ENCODE measurements at places on chromosomes 16 and 17. TPM values are rescaled to one million over a fixed set of nuclear protein-coding genes. Genes with fewer than 3 reads are reported as not detected.

Gene CLEC18A
- 1.3 TPM for total RNA-seq

Gene NLE1
- 26.2 TPM for total RNA-seq

- peaks cover 1% of the 10 kb centered on the region for H3K36me3 ChIP-seq
- H3K4me3 ChIP-seq = no peak overlapping the region
Observed at GRCh38 chr17:233473-233941, 52.1 kb upstream of the DOC2B start.

Gene ZFPM1
- 25.9 TPM for total RNA-seq

DNA sequence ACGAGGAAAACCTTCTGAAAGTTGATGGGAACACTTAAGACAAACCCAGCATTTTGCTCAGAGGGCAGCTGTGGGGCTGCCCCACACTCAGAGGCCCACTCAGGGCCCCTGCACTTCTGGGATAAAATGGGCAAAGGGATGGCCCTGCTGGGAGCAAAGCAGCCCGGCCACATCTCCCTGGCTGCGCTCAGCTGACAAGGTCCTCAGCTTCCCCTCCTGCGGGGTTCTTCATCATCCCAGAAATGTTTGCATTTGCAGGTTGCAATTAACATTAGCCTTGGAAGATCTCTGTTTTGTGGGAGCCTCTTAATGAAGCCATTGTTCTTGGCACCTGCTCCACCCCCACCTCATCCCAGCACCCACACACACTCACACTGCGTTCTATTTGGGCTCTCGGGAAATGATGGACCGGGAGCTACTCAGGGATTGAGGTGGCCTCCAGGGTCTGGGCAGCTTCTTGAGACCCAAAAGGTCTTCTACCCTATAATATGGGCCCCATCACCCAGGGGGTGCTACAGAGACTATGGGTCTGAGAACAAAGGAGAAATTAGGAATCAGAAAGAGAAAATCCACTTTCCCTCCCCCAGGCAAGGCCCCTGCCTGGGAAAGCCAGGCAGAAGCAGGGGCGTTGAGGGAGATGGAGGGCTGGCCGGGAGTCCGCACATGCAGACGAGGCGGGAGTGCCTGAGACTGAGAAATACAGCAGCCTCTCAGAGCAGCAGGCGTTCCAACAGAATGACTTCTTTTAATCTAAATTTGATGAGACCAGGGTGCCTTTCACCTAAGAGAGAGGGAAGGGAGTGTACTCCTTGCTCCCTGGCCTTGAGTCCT lies 53.7 kb upstream of the RPL38 start:
- H3K36me3 ChIP-seq = no peaks in the 10 kb centered on the region
- no peak overlapping the region for H3K4me3 ChIP-seq
- H3K4me1 ChIP-seq = no peaks in the 10 kb centered on the region
- H3K27ac ChIP-seq = no peak overlapping the region
- DNase-seq = no peak

- H3K4me1 ChIP-seq = no peaks in the 10 kb centered on the region
- peak; percentile 19 for DNase-seq
- no peak overlapping the region for H3K4me3 ChIP-seq
- no peaks in the 10 kb centered on the region for H3K27me3 ChIP-seq
- no peaks in the 10 kb centered on the region for H3K36me3 ChIP-seq
Observed at GRCh38 chr17:290121-290521, 62.5 kb downstream of the RPH3AL start.

DNA sequence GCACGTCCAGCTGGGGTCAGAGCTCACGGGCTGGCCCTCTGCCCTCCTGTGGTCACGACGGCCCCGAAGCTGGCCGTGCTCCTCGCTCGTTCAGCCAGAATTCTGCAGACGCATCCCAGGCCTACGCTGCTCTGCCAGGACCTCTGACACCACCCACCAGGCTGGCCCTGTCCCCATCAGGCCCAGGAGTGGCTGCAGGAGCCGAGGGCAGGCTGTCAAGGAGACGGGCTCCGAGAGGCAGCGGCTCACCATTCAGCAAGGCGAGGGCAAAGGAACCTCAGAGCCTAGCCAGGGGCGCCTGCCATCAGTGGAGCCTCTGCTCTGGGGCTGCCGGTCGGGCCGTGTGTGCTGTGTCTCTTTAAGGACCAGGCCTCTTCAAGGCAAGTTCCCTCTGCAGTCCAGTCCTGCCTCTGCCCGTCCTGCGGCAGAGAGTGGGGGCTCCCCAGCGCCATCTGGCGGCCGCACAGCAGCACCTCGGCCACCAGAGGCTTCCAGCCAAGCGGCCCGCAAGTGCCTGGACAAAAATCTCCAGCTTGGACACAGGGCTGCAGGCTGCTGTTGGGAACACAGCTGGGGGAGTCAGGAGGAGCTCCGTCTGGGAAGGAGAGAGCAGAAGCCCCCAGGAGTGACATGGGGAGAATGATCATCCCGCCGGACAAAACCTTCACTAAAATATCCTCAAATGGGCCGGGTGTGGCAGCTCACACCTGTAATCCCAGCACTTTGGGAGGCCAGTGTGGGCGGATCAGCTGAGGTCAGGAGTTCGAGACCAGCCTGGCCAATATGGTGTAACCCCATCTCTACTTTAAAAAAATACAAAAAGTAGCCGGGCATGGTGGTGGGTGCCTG lies 7.4 kb upstream of the ABR start:
- no peak overlapping the region for H3K27ac ChIP-seq
- H3K36me3 ChIP-seq = no peaks in the 10 kb centered on the region
- DNase-seq = peak; percentile 84

Gene CCL18
- not detected for total RNA-seq

GRCh38 chr16:49843758-49844157 lies 12.2 kb downstream of the ZNF423 start:
- H3K27ac ChIP-seq = no peak overlapping the region
- H3K4me3 ChIP-seq = no peak overlapping the region
- DNase-seq = no peak
- no peaks in the 10 kb centered on the region for H3K4me1 ChIP-seq

- no peaks in the 10 kb centered on the region for H3K4me1 ChIP-seq
- H3K4me3 ChIP-seq = no peak overlapping the region
- no peaks in the 10 kb centered on the region for H3K27me3 ChIP-seq
- DNase-seq = peak; percentile 11
- H3K27ac ChIP-seq = no peak overlapping the region
- no peaks in the 10 kb centered on the region for H3K36me3 ChIP-seq
Observed at GRCh38 chr16:59210955-59211541, 476.9 kb upstream of the GOT2 start.

DNA sequence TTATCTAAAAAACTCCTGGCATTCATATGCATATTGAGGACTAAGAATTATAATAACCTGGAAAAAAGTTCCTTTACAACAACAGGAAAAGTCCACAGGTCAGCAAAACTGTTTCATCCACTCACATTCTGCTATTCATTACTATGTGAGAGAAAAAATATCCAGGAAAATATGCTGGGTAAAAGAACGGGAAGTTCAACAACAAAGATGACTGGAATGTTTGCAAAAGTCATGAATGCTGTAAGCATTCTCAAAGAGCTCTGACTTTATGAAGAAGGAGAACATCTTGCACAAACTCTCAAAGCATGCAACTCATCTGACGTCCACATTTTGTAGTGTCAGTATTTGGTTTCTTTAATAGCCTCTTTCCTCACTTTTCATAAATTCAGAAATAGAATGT lies 56.9 kb upstream of the ALDH3A1 start:
- H3K27ac ChIP-seq = no peak overlapping the region
- DNase-seq = no peak
- H3K36me3 ChIP-seq = no peaks in the 10 kb centered on the region
- no peaks in the 10 kb centered on the region for H3K27me3 ChIP-seq

DNA sequence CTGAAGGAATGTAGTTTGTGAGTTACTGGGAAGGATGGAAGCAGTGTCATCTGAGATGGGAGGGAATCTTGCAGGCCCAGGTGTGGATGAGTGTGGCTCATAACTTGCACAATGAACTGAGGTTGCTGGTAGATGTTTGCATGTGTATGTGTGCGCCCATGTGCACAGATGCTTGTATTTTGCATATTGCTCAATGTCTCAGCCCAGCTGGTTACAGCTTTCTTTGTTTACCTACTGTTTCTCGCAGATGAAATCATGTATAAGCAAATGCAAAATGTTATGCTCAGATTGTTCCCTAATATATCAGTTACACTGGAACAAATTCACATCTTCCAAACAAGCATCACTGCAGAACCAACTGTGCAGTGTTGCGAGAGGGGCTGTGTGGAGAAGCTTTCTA lies 452.2 kb upstream of the EEF2KMT start:
- H3K27me3 ChIP-seq = no peaks in the 10 kb centered on the region
- H3K4me3 ChIP-seq = no peak overlapping the region
- no peak for DNase-seq
- no peaks in the 10 kb centered on the region for H3K36me3 ChIP-seq
- no peaks in the 10 kb centered on the region for H3K4me1 ChIP-seq
- no peak overlapping the region for H3K27ac ChIP-seq

DNA sequence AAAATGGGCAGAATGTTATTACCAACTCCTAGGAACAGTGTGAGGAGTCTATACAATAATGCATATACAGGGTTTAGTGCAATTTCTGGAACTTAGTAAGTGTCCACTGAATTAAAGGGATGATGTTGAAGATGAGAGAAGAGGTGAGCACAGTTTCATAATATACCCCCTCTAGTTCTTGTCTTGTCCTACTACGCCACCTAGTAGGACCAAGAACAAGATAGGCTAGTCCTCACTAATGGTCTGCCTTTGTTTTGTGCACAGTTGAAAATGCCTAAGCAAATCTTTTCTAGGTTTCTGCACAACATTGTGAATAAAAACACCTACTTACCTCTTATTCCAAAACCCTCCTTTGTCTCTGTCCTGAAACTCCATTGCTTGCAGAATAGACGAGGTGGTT lies 670.2 kb downstream of the CDH8 start:
- H3K36me3 ChIP-seq = no peaks in the 10 kb centered on the region
- no peaks in the 10 kb centered on the region for H3K4me1 ChIP-seq
- no peaks in the 10 kb centered on the region for H3K27me3 ChIP-seq
- no peak for DNase-seq

DNA sequence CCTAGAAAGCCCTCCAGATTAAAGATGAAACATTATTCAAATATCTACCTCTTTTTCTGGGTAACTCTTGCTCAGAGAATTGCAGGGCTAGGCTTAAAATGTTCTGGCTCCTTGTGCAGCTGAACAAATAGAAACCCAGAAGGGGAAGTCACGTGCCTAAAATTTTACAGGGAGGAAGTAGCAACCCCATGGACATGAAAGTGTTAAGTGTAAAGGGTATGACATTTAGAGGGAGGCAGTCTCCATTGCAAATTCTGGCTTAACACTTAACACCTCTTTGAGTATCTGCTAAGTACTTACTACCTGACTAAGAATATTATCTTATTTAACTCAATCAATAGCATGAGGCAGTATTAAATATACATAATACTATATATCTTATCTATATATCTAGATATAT lies 376.1 kb upstream of the ERCC4 start:
- no peak overlapping the region for H3K4me3 ChIP-seq
- no peaks in the 10 kb centered on the region for H3K27me3 ChIP-seq
- H3K4me1 ChIP-seq = no peaks in the 10 kb centered on the region
- H3K27ac ChIP-seq = no peak overlapping the region
- H3K36me3 ChIP-seq = no peaks in the 10 kb centered on the region
- no peak for DNase-seq

GRCh38 chr16:85245307-85246172 lies 133.3 kb upstream of the CIBAR2 start:
- H3K27me3 ChIP-seq = no peaks in the 10 kb centered on the region
- H3K36me3 ChIP-seq = no peaks in the 10 kb centered on the region
- no peaks in the 10 kb centered on the region for H3K4me1 ChIP-seq

DNA sequence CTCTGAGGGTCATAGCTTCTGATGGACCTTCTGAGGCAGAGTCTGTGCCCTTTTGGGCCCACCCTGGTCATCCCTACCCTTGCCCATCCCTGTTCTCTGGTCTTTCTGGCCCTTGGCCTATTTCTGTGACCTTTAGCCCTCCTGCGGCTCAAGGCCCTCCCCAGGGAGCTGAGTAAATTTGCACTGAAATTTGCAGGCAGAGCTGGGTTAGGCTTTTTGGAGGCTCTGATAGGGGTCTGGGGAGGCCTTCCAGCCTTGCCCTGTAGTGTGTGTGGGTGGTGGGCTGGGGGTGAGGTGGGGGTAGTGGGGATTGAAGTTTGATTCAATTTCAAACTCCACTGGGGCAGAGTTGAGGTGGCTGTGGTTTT lies 17.8 kb downstream of the RARA start:
- no peaks in the 10 kb centered on the region for H3K27me3 ChIP-seq
- H3K4me1 ChIP-seq = peaks cover 17% of the 10 kb centered on the region
- no peak overlapping the region for H3K4me3 ChIP-seq
- H3K36me3 ChIP-seq = peaks cover 1% of the 10 kb centered on the region
- DNase-seq = no peak
- H3K27ac ChIP-seq = no peak overlapping the region

Gene KRTAP4-1
- total RNA-seq = 0.49 TPM

Gene TP53TG3B
- total RNA-seq = not detected

GRCh38 chr17:18159551-18160120 lies 24.0 kb upstream of the ALKBH5 start:
- H3K27me3 ChIP-seq = no peaks in the 10 kb centered on the region
- H3K4me1 ChIP-seq = peaks cover 9% of the 10 kb centered on the region
- H3K36me3 ChIP-seq = no peaks in the 10 kb centered on the region

DNA sequence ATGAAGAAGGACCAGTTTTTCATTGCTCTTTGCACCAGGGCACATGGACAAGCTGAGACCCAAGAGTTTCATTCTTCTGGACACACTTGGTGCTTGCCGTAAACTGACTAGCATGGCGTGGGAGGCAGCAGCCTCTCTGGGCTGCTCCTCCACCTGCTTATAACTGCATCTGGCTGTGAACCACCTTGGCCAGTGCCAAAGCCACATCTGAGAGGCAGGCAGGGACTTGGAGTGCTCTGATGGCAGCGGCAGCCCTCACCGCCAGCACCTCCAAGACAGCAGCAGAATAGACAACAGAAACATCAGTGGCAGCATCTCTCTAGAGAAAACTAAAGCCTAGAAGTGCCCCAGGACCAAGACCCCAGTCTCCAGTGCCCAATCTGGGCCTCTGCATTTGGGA lies 4.7 kb downstream of the KRT37 start:
- no peaks in the 10 kb centered on the region for H3K27me3 ChIP-seq
- H3K36me3 ChIP-seq = no peaks in the 10 kb centered on the region
- DNase-seq = no peak
- H3K27ac ChIP-seq = no peak overlapping the region

GRCh38 chr16:89564476-89565255 lies 4.2 kb downstream of the RPL13 start:
- peak overlapping the region; percentile 81 for H3K27ac ChIP-seq
- no peak overlapping the region for H3K4me3 ChIP-seq
- no peaks in the 10 kb centered on the region for H3K27me3 ChIP-seq

Gene DUS2
- total RNA-seq = 37.4 TPM

- no peak overlapping the region for H3K4me3 ChIP-seq
- DNase-seq = no peak
- H3K4me1 ChIP-seq = no peaks in the 10 kb centered on the region
- no peaks in the 10 kb centered on the region for H3K27me3 ChIP-seq
Observed at GRCh38 chr17:4417129-4417667, 16.5 kb upstream of the SPNS3 start.

DNA sequence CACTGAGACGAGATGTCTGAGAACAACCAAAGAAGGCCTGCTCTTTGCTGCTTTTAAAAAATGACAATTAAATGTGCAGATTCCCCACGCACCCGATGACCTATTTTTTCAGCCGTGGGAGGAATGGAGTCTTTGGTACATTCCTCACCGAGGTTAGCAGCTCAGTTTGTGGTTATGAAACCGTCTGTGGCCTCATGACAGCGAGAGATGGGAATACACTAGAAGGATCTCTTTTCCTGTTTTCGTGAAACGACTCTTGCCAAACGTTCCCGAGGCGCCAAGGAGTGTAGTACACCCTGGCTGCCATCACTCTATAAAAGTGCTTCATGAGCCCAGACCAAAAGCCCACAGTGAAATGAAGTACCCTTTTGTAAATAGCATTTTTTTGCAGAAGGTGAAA lies 87.8 kb downstream of the CRISPLD2 start:
- H3K27ac ChIP-seq = no peak overlapping the region
- H3K36me3 ChIP-seq = no peaks in the 10 kb centered on the region
- no peaks in the 10 kb centered on the region for H3K4me1 ChIP-seq

All from Caco-2 (cell line).